ENCODE measurements at places on chromosomes 7 and 10.

- no peak for DNase-seq
Measured at GRCh38 chr7:86950360-86950759, 109.1 kb downstream of the ELAPOR2 start.

DNA sequence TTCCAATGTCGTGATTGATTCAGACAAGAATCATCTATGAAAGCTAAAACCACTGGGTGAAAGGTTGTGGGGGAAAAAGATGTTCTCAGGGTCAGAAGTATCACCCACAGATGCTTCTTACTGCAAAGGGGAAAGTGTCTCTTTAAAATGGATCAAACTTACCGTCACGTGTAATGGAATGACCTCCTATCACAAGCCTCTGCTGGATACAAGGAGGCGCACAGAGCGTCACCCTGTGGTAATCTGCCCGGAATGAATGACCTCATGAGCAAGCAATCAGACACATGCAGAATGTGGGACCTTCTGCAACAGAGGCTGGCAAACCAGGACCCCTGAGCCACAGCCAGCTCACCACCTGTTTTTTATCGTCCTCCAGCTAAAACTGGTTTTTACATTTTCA lies 33.0 kb downstream of the WIPF3 start:
- DNase-seq, result peak; percentile 55

DNA sequence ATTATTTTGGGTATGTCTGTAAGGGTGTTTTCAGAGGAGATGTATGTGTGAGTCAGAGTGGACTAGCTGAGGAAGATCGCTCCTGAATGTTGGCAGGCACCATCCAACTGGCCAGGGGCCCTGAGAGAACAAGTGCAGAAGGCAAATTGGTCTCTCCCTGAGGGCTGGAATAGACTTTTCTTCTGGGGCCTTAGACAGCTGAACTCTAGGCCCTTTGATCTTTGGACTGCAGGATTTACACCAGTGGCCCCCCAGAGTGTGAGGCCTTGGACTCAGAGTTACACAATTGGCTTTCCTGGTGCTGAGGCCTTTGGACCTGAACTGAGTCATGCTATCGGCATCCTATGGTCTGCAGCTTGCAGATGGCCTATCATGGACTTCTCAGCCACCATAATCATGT lies 217.2 kb downstream of the REEP3 start:
- peak; percentile 65 for DNase-seq

DNA sequence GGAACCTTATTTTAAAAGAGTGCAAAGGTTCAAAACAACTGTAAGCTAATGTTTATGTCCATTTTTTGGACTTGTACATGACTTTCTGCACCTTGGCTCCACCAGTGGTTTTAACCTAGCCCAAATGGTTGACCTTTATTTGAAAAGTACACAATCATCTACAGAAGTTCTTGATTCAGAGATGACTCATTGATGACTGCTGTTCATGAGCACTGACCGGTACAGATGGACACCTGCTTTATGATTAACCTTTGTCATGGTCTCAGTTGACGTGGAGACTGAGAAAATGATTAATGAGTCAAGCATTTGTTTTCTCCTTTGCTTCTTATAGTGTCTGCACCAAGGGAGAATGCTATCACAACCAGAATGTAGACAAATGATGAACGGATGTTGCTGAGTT lies 55.7 kb upstream of the PTER start:
- DNase-seq, result no peak

DNA sequence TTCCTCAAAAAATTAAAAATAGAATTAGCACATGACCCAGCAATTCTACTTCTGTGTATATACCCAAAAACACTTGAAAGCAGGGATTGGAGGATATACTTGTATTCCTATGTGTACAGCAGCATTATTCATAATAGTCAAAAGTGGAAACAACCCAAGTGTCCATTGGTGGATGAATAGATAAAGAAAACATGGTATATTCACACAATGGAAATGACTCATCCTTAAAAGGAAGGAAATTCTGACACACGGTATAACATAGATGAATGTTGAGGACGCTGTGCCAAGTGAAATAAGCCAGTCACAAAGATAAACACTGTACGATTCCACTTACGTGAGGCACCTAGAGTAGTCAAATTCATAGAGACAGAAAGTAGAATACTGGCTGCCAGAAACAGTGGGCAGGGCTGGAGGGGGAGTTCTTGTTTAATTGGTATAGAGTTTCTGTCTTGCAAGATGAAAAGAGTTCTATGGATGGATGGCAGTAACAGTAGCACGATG lies 26.6 kb upstream of the KAT6B start:
- DNase-seq, result peak; percentile 82

GRCh38 chr7:79412438-79412837 lies 41.0 kb downstream of the MAGI2 start:
- DNase-seq, result no peak

- no peak for DNase-seq
Measured at GRCh38 chr7:132115758-132116157, 460.5 kb downstream of the PLXNA4 start.

- DNase-seq, result no peak
Measured at GRCh38 chr10:24790599-24790998, 66.9 kb upstream of the ARHGAP21 start.

- peak; percentile 87 for DNase-seq
Measured at GRCh38 chr10:31075434-31075833, 43.8 kb upstream of the ZNF438 start.

DNA sequence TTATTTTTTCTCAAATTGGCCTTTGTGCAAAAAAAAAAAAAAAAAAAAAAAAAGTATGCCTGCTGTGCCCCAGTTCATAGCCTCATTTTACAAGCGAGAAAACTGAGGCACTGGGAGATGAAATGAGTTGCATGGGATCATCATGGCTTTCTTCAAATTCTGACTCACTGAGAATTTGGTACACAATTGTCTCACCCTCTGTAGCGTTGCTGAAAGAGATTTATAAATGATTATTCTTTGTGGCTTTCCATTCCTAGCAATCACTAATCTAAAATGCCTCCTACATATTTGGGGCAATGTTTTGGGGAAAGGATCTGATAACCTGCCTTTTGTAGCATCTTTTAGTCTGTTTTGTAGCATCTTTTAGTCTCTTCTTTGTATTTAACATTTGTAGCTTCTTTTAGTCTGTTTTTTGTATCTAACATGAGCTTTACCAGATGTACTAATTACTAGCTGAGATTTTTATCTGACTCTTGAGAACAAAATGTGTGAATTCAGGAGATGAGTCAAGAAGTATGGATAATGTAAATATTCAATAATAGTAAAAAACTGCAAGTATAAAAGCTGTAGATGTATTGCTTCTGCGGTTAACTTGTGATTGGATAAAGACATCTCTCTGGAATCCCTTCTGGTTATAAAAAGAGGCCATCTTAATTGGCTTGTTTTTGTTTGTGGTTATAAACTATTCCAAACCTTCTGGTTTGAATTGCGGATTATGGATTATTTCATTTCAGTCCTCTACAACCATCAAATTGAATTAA lies 161.4 kb downstream of the ARID5B start:
- DNase-seq, result peak; percentile 95

- no peak for DNase-seq
Measured at GRCh38 chr10:45553155-45553554, 119.4 kb downstream of the ZFAND4 start.

DNA sequence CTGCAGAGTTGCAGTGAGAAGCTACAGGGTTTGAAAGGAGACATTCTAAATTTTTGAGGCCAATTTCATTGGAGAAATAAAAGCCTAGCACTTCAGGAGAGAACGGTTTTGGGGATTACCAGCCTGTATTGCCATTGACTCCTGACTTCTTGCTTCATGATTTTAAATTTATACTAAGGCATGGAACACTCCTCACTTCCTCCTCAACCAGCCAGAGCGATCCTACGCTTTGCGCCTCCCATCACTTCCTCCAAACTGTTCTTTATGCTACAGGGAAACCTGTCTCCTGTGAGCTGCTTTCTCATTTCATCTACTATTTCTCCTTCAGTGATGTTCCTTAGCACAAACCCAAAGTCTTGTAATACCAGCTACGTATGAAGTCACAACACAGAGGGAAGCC lies 495.1 kb downstream of the SUGCT start:
- no peak for DNase-seq

DNA sequence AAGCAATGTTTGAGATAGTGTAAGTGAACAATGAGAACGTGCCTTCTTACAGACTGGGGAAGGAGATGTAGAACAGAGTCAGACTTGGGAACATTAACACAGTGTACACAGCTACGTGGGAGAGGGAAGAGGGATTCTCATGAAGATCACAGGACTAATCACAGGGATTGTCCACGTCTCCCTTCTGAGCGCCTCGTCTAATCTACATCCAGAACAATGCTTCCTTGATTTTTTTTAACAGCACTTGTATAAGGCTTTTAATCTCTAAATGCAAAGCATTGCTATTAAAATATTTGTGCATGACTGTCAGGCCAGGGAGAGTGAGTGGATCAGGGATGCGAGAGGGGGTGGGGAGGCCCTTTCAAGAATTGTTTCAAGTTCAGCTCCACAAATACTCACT lies 62.7 kb downstream of the MET start:
- DNase-seq, result no peak

- DNase-seq, result no peak
Measured at GRCh38 chr10:22681301-22681700, 33.1 kb downstream of the PIP4K2A start.

- no peak for DNase-seq
Measured at GRCh38 chr10:78202386-78202785, 168.7 kb downstream of the RPS24 start.

- DNase-seq, result no peak
Measured at GRCh38 chr10:76115131-76115470, 683.7 kb downstream of the LRMDA start.
